Panc1 (cell line): ENCODE measurements at places on chromosomes 3 and 15.
A peak's percentile ranks its signal among the peaks of the same experiment; 100 is the strongest.

DNA sequence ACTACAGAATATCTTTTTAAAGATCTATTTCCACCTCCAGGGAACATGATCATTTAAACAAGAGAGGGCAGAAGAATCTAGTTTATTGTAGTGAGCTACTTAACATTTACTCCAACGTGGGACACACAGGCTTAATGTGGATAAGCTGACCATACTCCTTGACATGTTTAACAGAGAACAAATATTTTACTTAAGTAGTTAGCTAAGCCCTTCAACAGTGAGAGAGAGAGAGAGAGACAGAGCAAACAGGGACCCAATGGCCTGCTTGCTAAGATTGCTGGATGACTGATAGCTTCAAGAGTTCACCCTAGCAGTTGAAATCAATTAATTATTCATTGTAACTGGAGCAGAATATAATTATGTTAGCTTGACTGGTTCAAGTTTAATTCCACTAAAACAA, 158.6 kb downstream of the ADAM10 start:
- no peak overlapping the region for H3K27ac ChIP-seq
- 0 out of 2 replicates have a peak, but pooled peaks cover 3% of the 10 kb centered on the region for H3K4me1 ChIP-seq
- H3K36me3 ChIP-seq: no peaks in the 10 kb centered on the region
- DNase-seq: no peak

GRCh38 chr3:3701949-3702348, 97.3 kb upstream of the LRRN1 start:
- H3K27me3 ChIP-seq: no peaks in the 10 kb centered on the region
- H3K4me3 ChIP-seq: no peak overlapping the region
- DNase-seq: no peak
- no peaks in the 10 kb centered on the region for H3K4me1 ChIP-seq

- H3K4me3 ChIP-seq: no peak overlapping the region
- H3K27me3 ChIP-seq: no peaks in the 10 kb centered on the region
- no peak for DNase-seq
- H3K36me3 ChIP-seq: no peaks in the 10 kb centered on the region
Observed at GRCh38 chr3:69353088-69353478, 32.8 kb downstream of the FRMD4B start.

- no peaks in the 10 kb centered on the region for H3K4me1 ChIP-seq
- no peaks in the 10 kb centered on the region for H3K36me3 ChIP-seq
- no peak for DNase-seq
- H3K27ac ChIP-seq: no peak overlapping the region
Observed at GRCh38 chr3:159487304-159487703, 501.3 kb upstream of the IL12A start.

DNA sequence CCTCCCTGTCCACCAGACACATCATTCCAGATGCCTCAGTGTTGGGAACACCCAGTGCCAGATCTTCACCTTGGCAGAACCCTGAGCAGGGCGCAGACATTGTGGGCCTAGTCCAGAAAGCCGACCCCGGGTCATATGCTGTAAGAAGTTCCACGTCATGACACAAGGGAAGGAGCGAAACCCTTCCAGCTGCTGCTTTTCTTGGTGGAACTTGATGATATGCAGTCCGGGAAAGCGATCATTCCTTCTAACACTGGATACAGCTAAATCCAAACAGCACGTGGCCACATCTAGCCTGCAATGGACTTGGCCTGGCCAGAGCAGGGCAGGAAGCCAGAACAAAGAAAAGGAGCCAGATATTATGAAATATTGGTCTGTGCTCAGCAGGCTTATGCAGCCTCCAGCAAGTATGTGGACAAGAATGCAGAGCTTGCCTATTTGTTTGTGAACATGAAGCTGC, 22.0 kb downstream of the GASK1A start:
- no peaks in the 10 kb centered on the region for H3K4me1 ChIP-seq
- no peak overlapping the region for H3K4me3 ChIP-seq
- DNase-seq: no peak
- H3K27me3 ChIP-seq: no peaks in the 10 kb centered on the region; the same call in 1 of the 2 replicates

DNA sequence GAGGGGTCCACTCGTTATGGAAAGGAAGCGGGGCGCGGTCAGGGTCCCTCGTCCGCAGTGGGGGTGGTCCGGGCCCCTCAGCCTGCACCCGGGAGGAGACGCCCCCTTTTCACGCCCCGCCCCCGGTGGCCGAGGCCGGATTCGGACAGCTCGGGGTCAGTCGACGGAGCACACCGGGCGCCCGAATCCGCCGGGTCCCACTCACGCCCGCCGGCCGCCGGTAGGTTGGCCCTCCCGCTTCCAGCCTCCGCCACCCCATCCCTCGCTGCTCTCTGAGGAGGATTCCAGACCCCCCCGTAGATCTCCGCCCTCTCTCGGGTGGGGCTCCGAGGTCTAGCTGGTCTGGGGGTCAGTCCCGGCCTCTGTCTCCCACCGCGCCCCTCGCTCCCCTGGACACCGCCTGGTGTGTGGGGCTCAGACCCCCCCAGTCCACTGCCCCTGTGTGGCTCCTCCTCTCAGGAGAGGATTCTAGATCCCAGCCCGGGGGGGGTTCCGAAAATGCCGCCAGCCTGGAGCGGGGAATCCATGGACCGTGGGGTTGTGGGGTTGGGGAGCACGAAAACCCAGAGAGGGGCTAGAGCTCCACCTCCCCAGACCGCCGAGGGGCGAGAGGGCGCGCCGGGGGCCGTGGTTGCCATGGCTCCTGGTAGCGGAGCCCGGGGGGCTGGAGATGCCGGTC, 725 bp downstream of the CHL1 start:
- H3K36me3 ChIP-seq: no peaks in the 10 kb centered on the region
- no peak for DNase-seq
- no peaks in the 10 kb centered on the region for H3K27me3 ChIP-seq
- H3K27ac ChIP-seq: no peak overlapping the region
- H3K4me1 ChIP-seq: no peaks in the 10 kb centered on the region
- no peak overlapping the region for H3K4me3 ChIP-seq

GRCh38 chr3:5428607-5429516, 241.4 kb downstream of the EDEM1 start:
- no peak overlapping the region for H3K27ac ChIP-seq
- no peak for DNase-seq
- no peaks in the 10 kb centered on the region for H3K36me3 ChIP-seq

- H3K4me1 ChIP-seq: no peaks in the 10 kb centered on the region
- H3K4me3 ChIP-seq: no peak overlapping the region
- H3K27ac ChIP-seq: no peak overlapping the region
- no peaks in the 10 kb centered on the region for H3K27me3 ChIP-seq
- peaks cover 6% of the 10 kb centered on the region; the same call in 1 of the 2 replicates for H3K36me3 ChIP-seq
Observed at GRCh38 chr15:39998511-39999077, 40.4 kb downstream of the SRP14 start.

DNA sequence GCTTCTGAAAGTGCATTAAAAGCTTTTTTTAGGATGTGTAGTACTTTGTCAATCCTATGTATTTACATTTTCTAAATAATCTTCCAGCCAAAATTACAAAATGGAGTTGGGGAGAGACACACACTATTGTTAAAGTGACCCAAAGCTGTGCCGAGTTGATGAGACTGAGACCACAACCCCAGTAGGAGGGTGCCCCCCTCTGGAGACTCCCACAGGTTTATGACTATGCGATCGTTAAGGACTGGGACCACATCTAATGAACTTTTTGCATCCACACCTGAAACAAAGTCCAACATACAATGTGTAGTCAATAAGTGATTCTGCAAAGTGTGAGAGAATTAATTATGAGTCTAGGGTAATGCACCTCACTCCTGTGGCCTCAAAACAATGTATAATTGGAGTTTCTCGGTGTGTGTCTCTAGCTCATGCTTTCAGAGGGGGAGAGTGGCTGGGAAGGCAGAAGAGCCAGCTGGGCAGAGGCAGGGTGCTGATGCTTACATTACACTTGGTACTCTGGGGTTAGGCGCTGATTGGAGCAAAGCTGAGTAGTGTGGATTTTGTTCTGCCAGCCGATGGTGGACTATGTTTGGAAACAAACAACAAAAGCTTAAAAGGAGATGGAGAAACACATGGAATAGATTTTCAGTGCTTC, 102.8 kb downstream of the KCNH8 start:
- no peak overlapping the region for H3K4me3 ChIP-seq
- DNase-seq: no peak
- no peaks in the 10 kb centered on the region for H3K36me3 ChIP-seq
- no peaks in the 10 kb centered on the region for H3K27me3 ChIP-seq
- no peaks in the 10 kb centered on the region for H3K4me1 ChIP-seq

- no peak overlapping the region for H3K27ac ChIP-seq
- no peaks in the 10 kb centered on the region for H3K4me1 ChIP-seq
- DNase-seq: no peak
- H3K36me3 ChIP-seq: no peaks in the 10 kb centered on the region
- H3K4me3 ChIP-seq: no peak overlapping the region
Observed at GRCh38 chr3:111547631-111548030, 5.6 kb downstream of the CD96 start.

DNA sequence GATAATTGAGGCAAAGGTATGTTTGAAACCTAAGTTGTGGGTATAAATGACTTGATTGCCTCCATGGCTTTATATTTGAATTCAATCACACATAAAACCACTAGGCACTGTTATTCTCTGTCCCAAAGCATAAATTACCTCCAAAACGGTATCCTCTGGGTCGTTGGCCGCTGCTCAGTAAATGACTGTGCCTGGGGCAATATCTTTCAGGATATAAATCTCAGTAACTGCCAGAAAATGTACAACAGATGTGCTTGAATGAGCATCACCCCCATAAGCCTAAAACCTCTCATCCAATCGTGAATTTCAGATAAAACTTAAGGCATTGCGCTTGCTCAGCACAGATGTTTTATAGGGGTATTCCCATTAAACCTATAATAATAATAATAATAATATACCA, 19.0 kb upstream of the C3orf49 start:
- no peak overlapping the region for H3K27ac ChIP-seq
- no peak for DNase-seq
- H3K4me3 ChIP-seq: no peak overlapping the region
- no peaks in the 10 kb centered on the region for H3K4me1 ChIP-seq
- H3K36me3 ChIP-seq: no peaks in the 10 kb centered on the region
- H3K27me3 ChIP-seq: no peaks in the 10 kb centered on the region

DNA sequence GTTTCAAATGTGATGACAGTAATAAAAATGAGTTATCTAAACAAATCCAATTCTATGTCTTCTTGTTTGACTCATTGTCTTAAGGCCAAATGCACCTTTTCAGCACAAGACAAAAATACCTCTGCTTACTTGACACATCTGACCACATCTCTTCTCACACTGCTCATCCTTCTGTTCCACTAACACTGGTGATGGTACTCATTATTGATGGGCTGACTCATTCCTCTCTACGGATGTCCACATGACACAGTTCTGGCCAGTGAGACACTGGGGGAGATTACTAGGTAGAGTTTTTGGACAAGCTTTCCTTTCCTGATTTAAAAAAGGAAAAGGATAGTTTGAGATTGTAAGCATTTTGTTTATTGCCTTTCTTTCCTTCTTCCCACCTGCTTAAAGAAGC, 410.6 kb upstream of the THRB start:
- no peaks in the 10 kb centered on the region for H3K4me1 ChIP-seq
- no peaks in the 10 kb centered on the region for H3K27me3 ChIP-seq
- H3K4me3 ChIP-seq: no peak overlapping the region

GRCh38 chr3:72342450-72342849, 505.8 kb downstream of the SHQ1 start:
- H3K27ac ChIP-seq: no peak overlapping the region
- no peak overlapping the region for H3K4me3 ChIP-seq
- no peaks in the 10 kb centered on the region for H3K27me3 ChIP-seq
- H3K4me1 ChIP-seq: peaks cover 11% of the 10 kb centered on the region
- H3K36me3 ChIP-seq: no peaks in the 10 kb centered on the region

- H3K27ac ChIP-seq: no peak overlapping the region
- no peaks in the 10 kb centered on the region for H3K36me3 ChIP-seq
- DNase-seq: no peak
- H3K4me3 ChIP-seq: no peak overlapping the region
- H3K27me3 ChIP-seq: no peaks in the 10 kb centered on the region
Observed at GRCh38 chr3:34053626-34054025, 255.2 kb downstream of the PDCD6IP start.

- H3K27me3 ChIP-seq: no peaks in the 10 kb centered on the region
- no peaks in the 10 kb centered on the region for H3K36me3 ChIP-seq
- no peak for DNase-seq
Observed at GRCh38 chr15:36175741-36176291, 403.6 kb upstream of the CDIN1 start.

DNA sequence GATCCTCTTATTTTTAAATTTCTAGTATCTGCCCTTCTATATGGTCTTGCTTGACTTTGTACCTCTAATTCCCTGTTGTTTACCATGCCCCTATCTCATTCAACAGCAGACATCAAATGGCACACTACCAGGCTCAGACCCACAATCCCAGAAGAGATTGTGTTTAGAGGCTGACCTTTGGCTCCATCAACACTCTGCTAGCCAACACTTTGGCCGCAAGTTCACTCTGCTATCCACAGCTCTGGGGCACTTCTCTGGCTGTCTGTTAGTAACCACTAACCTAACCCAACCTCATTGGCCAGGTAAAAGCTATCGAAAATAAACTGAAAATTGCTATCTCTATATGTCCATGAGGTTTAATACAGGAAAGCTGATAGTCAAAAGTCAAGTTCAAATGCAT, 646.0 kb upstream of the CCDC54 start:
- no peak for DNase-seq
- no peak overlapping the region for H3K4me3 ChIP-seq
- H3K27me3 ChIP-seq: no peaks in the 10 kb centered on the region
- H3K4me1 ChIP-seq: no peaks in the 10 kb centered on the region
- no peaks in the 10 kb centered on the region for H3K36me3 ChIP-seq

GRCh38 chr15:49847423-49848281, 226.8 kb downstream of the DTWD1 start:
- H3K4me3 ChIP-seq: no peak overlapping the region
- no peaks in the 10 kb centered on the region for H3K4me1 ChIP-seq
- no peak overlapping the region for H3K27ac ChIP-seq
- H3K36me3 ChIP-seq: no peaks in the 10 kb centered on the region
- H3K27me3 ChIP-seq: no peaks in the 10 kb centered on the region

DNA sequence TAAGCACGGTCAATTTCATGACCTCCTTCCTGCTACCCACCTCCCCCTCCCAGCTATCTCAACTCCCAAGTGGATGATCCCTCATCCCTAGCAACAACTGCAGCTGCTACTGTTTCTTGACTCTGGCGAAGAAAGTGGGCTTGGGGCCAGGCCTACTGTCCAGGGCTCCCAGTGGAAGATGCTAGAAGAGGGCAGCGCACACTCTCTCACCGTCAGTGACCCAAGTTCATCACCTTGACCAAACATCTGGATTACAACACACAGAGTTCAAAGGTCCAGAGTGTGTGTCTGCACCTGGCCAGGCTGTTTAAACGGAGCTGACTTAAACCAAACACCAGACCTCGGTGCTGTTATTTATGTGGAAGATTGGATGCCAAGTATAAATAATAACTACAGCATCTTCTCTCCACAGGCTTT, 385.6 kb downstream of the SHQ1 start:
- H3K27me3 ChIP-seq: no peaks in the 10 kb centered on the region; the same call in 1 of the 2 replicates
- H3K4me3 ChIP-seq: no peak overlapping the region
- no peaks in the 10 kb centered on the region for H3K4me1 ChIP-seq
- no peaks in the 10 kb centered on the region for H3K36me3 ChIP-seq
- no peak for DNase-seq

GRCh38 chr3:30659270-30660130, 53.1 kb downstream of the TGFBR2 start:
- peaks cover 45% of the 10 kb centered on the region for H3K4me1 ChIP-seq
- H3K27me3 ChIP-seq: no peaks in the 10 kb centered on the region
- H3K4me3 ChIP-seq: no peak overlapping the region
- H3K36me3 ChIP-seq: no peaks in the 10 kb centered on the region; the same call in none of the 2 replicates
- DNase-seq: peak; percentile 76

- H3K27ac ChIP-seq: no peak overlapping the region
- no peak for DNase-seq
- no peaks in the 10 kb centered on the region for H3K4me1 ChIP-seq
- H3K4me3 ChIP-seq: no peak overlapping the region
- H3K27me3 ChIP-seq: peaks cover 12% of the 10 kb centered on the region; the same call in 1 of the 2 replicates
Observed at GRCh38 chr3:118813472-118813871, 221.2 kb downstream of the IGSF11 start.
